GM18507 (cell line): ENCODE measurements at places on chromosomes 7 and 10.
A peak's percentile ranks its signal among the peaks of the same experiment; 100 is the strongest.

GRCh38 chr10:50809596-50809995 lies 69.9 kb downstream of the ASAH2B start:
- no peak for DNase-seq

GRCh38 chr10:88198023-88198422 lies 334.6 kb downstream of the PTEN start:
- no peak for DNase-seq

DNA sequence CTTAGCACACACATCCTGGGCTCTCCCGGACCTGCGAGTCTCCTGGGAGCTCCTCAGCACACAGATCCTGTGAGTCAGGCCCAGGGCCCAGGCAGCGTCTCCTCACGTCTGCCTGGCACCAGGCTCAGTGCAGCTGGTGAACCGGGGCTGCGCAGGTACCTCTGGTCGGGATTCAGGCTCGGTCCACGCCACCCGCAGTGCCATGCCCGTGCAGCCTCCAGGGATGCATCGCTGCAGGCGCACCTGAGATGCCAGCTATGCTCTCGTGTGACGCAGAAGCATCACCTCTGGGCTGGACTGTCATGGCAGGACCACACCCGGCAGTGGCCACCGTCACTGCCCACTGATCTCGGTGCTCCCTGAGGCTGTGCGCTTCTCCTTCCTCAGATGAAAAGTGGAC lies 52.0 kb downstream of the NKX6-2 start:
- DNase-seq: no peak

DNA sequence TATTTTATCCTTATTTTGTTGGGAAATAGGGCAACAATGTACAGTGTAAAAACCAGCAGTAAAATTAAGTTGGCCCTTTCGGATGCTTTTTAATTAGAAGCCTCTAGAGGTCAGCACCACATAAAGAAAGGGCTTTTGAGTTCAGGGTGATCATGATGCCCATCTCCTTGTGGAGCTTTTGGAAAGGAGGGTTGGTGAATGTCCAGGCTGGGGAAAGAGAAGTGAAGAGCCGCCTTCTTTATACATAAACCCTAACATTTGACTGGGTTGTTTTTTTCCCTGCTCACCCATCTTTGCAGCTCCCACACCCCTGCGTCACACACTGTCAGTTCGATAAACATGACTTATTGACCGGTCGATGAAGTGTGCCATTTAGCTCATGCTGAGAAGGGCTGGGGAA lies 29.8 kb downstream of the MTURN start:
- DNase-seq: peak; percentile 47

GRCh38 chr7:139772873-139773272 lies 4.9 kb downstream of the HIPK2 start:
- no peak for DNase-seq

- no peak for DNase-seq
Observed at GRCh38 chr10:93542358-93542791, 24.1 kb upstream of the FFAR4 start.

DNA sequence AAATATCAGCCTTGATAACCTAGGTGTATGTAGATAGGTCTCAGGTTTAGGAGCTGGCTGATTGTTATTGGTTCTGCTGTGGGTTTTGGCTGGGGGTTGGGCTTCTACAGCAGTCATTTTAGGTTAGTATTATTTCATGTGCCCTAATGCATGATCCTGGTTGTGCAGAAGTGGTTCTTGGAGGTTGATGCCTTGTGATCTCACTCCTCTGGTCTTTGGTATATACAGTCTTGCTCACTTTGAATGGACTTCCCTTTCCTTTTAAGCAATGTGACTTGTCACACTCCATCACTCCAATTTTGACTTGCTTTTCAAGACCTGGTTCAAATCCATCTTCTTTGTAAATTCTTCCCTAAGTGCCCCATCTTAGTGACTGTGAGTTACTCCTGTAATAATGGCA lies 188.9 kb downstream of the LRMDA start:
- DNase-seq: no peak

GRCh38 chr7:20019757-20020432 lies 197.3 kb downstream of the MACC1 start:
- no peak for DNase-seq

DNA sequence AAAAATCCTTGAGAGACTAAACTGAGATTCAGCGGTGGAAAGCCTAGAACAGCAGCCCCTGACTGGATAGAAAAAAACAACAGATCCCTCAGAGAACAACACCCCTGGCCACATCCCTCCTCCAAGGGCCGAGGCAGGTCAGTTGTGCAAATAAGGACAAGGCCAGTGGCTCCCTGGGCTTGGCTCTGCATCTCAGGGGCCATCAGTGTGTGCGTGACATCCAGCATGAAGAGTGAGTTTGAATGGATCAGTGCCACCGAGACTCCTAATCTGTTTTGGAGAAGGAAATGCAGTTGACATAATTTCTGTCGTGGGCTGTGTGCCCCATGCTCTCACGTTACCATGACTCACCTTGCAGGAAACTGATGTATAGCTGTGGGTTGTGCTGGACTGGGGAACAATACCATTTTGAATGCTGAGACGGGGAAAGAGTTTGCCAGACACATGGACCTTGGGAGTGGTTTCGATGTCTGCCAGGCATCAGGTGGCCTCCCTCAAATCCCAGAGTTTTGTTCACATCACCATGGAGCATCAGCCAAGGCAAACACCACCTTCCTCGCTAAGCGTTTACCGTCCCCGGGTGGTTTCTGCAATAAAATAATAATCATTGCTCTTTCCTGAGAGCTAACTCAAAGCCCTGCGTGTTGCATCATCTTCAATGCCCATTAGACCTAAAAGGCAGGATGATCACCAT lies 153.2 kb upstream of the FZD8 start:
- no peak for DNase-seq

DNA sequence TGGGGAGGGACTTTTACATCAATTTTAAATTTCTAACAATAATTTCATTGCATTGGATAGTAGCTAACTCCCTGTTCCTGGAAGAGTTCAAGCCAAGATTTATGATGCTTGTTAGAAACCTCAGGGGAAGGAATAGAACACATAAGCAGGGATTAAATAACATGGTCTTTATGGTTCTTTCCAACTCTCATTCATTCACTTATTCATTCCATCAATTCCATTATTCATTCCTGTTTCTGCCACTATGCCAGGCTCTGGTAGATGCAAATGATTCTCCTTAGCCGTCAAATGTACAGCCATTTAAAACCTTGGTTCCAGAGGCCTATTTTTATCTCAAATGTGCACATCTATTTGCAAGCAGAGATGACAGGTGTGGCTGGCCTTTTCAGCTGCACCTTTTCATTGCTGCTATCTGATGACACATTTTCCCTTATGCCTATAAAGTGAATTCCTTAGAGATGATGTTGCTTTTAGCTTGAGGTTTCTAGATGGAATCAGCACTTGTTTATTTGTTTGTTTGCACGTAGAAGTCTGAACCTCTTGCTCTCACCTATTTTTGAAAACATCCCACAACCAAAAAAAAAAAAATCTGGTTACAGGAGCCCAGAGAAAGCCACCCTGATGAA lies 205.7 kb upstream of the IGFBP3 start:
- DNase-seq: no peak

GRCh38 chr10:110411047-110411410 lies 86.7 kb upstream of the DUSP5 start:
- DNase-seq: no peak
